ENCODE measurements at places on chromosomes 3 and 15.
A peak's percentile ranks its signal among the peaks of the same experiment; 100 is the strongest.

GRCh38 chr3:122000936-122001605 is 21.0 kb downstream of the ILDR1 start:
- DNase-seq: no peak

DNA sequence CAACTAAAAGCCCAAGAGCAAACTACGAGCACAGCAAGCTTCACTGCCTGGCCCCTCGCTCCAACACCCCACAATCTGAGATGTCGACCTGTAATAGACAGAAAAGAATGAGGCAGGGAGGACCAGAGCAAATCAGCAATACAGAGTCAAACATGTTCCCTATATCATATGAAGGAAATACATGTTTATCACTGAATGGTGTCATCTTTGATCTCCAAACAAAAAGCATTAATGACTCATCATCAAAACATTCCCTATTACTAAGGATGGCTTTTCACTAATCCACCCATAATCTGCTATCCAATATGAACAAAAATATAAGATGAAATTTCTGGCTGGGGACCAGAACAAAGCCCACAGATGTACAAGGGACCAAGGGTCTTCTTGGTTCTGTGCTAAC is 34.7 kb downstream of the MYO5A start:
- no peak for DNase-seq

GRCh38 chr3:171354706-171355582 is 105.3 kb downstream of the TNIK start:
- no peak for DNase-seq

- no peak for DNase-seq
Observed at GRCh38 chr15:68633231-68634121, 54.7 kb downstream of the CORO2B start.

GRCh38 chr3:168398371-168399025 is 302.8 kb upstream of the GOLIM4 start:
- DNase-seq: no peak

GRCh38 chr3:12138044-12138443 is 20.7 kb downstream of the TIMP4 start:
- peak; percentile 33 for DNase-seq

DNA sequence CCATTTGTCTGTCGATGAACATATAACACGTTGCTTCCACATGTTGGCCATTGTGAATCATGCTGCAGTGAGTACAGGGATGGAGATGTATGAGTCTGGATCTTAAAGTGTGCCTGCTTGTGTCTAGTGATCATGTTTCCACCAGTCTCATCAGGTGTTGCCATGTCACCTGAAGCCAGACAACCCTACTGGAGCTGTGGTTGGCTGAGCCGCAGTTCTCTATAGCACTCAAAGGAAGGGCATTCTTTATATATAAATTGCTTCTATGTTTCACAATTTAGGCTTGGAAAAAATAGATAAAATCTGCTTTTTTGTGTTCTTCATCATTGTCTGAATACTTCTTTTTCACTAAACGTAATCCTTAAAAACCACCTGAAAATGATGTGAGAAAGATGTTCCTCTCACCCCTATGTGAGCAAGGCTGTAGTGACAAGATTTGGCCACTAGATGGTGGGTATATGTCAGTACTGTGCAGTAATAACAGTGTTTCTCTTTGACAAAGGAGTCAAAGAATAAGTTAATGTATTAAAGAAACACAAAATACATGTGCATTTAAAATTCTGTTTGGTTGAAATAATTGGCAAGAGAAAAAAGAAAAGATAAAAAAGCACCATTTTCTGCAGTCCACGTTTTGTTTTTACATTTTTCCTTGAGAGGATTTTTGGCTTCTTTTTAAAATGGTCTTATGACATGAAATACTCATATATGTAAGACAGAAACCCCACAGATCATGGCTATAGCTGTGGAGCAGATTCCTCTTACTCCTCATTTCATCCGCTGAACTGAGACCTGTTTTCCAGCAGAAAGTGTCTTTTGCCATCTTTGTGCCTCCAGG is 394.5 kb upstream of the DPPA4 start:
- peak; percentile 12 for DNase-seq

GRCh38 chr3:109413049-109413448 is 75.7 kb upstream of the DPPA4 start:
- DNase-seq: no peak

GRCh38 chr3:188861842-188862744 is 309.7 kb upstream of the TPRG1 start:
- DNase-seq: no peak

DNA sequence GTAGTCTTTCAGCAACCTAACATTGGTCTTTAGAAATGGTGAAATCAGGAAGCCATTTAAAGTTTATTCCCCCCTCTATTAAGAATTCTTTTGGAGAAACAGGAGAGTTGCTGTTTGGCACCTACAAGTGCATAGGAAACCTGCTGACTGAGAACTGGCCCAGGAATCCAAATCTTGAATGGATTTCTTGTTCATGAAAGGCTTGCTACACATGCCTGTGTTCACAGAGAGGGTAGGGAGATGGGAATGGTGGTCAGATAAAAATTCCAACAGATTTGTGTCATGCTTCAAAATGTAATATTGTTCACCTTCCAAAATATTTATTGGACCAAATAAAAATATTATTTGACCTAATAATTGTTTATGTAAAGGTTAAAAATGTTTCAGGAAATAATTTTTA is 24.2 kb upstream of the ZPLD1 start:
- DNase-seq: no peak

DNA sequence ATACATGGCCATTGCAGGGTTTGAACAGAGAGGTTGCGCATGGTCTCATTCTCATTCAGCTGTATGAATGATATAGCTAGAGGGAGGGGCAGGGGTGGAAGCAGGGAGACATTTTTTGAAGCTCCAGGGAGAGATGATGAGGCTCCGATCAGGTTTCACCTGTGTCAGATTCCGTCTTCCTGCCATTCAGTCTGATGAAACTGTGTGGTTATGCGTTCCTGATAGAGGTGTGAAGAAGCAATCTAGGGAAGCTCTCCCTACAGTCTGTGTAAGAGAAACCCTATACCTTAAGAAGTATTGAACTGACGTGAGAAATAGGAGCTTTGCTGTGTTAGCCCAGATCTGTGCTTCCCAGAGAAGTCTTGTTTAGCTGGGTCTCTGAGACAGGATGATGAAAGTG is 171.9 kb upstream of the NDN start:
- DNase-seq: no peak

DNA sequence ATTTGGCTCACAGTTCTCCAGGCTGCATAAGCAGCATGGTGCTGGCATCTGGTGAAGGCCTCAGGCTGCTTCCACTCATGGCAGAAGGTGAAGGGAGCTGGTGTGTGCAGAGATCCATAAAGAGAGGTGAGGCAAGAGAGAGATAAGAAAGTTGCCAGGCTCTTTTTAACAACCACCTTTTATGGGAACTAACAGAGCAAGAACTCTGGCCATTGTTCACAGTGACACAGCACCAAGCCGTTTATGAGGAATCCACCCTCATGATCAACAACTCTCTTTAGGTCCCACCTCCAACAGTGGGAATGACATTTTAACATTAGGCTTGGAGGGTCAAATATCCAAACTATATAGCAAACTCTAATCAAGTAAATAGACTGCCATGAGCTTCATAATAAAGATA is 557.2 kb upstream of the SUCLG2 start:
- DNase-seq: no peak
